ENCODE measurements at places on chromosomes 11 and 22.

- no peak for DNase-seq
These were observed 8.8 kb downstream of the MADD start for GRCh38 chr11:47278769-47279168.

DNA sequence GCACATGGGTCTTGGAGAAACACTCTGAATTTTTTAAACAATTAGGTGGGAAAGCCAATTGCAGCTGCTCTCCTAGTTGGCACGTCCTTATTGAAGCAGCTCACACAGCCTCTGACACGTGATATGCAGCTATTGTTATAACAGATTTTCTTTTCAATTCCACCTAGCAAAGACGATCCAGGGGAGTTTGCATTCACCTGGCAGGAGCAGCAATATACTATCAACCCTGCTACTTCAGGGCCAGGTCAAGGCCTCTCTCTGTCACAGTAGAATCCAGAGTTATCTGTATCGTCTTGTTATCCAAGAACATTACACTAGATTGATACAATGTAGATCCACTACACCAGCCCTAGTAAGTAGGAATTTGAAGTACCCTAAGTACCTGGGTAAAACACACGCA is 8.3 kb downstream of the KRTAP5-11 start:
- no peak for DNase-seq

DNA sequence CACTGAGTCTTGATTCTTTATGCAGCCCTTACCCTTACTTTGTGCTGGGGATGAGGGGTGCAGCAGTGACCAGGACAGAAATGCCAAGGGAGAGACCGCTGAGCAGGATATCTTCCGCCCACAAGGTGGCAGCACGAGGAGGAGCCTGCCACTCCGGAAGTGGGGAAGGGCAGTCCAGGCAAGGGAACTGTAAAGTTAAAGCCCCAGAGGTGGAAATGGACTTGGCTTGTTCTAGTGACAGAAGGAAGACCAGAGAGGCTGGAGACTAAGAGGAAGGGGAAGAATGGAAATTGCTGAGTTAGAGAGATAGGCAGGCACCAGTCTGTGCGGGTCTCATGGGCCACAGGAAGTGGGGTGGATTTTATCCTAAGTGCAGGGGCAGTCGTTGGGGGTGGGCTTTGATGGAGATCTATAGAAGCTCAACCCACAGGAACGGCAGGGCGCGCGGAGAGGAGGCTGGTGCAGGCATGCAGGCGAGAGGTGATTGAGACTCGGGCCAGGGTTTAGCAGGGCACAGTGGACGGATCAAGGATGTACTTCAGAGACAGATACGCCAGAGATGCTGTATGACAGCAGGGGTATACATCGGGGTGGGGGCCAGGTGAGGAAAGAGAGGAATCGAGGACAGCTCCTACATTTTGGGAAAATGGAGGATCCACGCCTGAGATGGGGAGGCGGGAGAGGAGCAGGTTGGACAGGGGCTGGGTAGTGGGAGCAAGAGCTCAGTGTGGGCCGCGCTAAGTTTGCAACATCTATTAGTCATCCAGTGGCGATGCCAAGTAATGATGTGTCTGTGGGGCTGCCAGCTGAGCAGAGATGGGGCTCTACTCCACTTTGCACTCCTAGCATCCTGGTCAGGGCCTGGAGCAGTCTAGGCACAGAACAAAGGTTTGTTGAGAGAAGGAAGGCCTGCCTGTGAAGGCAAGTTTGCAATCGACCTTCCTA is 3.3 kb upstream of the GRK2 start:
- DNase-seq = peak; percentile 91

DNA sequence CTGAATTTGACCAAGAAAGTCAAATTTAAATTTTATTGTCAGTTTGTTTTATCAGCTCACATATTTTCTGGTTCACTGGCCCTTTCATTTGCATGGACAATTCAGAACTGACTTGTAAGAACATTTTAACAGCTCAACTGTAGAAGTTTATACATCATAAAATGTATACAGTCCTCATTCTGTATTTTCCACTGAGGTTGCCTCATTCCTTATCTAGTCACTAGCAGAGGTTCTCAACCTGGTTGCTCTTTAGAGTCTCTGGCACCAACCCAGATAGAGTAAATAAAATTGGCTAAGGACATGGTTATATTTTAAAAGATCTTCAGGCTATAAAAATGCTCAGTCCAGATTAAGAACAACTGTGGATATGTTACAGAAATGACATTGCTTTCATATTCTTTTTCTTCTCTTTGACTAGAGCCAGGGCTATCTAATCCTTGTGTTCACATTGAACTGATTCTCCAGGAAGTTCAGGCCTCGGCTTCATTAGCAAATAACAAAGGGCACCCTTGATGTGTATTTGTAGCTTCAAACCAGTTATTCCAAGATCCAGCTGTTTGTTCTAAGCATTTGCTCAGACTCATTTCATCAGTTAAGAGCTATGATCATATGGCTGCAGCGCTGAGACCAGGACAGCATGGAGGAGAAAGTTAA is 782.5 kb downstream of the ETS1 start:
- no peak for DNase-seq

GRCh38 chr22:40484906-40485669 is 114.7 kb downstream of the SGSM3 start:
- DNase-seq = no peak
